ENCODE measurements at places on chromosomes 6 and 20.
A peak's percentile ranks its signal among the peaks of the same experiment; 100 is the strongest.

DNA sequence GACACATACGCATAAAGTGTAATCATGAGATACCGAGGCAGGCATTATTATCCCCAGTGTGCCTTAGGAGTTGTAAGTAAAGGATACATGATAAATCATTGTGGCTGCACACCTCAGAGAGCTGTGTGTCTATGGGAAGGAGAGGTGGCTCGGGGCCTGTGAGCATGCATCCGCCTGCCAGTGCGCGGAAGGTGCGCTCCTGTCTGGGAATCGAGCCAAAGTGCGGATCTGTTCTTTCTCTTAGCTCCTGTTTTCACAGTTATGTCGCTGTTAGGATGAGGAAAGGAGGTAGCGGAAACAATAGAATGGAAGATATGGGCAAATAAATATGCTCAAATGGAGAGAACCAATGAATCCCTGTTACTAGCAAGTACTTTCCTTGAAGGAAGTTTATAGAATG lies 98.0 kb downstream of the ANKRD6 start:
- DNase-seq = no peak

DNA sequence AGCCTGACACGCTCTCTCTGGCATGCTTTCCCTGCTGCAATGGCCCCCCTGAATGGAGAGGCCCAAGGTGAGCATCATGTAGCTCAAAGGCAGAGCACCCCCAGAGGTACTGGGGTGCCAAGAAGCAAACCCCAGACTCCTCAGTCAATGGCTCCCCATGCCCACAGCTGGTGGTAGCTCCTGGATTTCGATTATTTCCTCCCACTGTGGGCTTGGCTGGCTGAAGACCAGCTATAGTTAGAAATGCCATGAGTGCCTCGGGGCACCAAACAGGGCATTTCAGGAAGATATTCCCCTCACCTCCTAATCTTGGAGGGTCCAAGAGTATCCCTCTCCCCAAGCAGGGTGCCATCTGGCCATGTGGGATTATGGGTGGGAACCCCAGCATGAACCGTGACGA lies 16.8 kb downstream of the MAP1LC3A start:
- no peak for DNase-seq

GRCh38 chr6:45044510-45045252 lies 283.4 kb upstream of the RUNX2 start:
- DNase-seq = no peak

DNA sequence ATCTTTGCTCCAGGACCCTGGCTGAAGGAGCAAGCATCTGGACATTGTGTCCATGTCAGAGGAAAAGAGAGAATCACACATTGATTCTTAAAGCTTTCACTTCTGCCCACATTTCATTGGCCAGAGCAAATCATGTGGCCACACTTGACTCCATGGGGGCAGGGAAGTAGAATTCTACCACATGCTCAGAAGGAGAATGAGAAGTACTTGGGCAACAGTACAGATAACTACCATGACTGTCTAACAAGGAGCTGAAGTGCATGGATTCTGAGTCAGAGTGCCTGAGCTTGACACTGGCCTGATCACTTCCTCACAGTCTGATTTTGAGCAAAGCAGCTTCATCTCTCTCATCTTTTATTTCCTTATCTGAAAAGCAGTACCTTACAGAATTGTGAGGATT lies 38.6 kb downstream of the GHRH start:
- DNase-seq = no peak

GRCh38 chr6:109512271-109512817 lies 29.3 kb upstream of the ZBTB24 start:
- DNase-seq = no peak

GRCh38 chr6:153160221-153160620 lies 29.1 kb upstream of the RGS17 start:
- no peak for DNase-seq

GRCh38 chr6:87393026-87393622 lies 14.6 kb upstream of the CFAP206 start:
- peak; percentile 17 for DNase-seq

DNA sequence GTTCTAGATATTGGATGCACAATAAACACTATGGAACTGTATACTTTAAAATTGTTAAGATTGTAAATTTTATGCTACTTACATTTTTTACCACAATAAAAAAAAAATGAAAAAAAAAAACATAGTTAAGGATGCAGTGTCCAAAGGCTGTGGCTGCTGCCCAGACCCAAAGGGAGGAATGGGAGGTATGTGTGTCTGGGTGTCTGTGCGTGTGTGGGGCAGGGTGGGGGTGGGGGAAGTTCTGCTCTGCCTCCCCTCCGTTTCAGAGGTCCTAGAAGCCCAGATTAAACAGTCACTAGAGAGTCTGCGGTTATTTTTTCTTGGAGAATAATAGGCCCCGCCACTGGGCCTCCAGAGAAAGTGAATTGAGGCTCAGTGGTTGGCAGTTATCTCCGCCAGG lies 136.4 kb upstream of the ARMC2 start:
- DNase-seq = no peak

- no peak for DNase-seq
Measured at GRCh38 chr6:47567586-47567985, 90.0 kb downstream of the CD2AP start.

DNA sequence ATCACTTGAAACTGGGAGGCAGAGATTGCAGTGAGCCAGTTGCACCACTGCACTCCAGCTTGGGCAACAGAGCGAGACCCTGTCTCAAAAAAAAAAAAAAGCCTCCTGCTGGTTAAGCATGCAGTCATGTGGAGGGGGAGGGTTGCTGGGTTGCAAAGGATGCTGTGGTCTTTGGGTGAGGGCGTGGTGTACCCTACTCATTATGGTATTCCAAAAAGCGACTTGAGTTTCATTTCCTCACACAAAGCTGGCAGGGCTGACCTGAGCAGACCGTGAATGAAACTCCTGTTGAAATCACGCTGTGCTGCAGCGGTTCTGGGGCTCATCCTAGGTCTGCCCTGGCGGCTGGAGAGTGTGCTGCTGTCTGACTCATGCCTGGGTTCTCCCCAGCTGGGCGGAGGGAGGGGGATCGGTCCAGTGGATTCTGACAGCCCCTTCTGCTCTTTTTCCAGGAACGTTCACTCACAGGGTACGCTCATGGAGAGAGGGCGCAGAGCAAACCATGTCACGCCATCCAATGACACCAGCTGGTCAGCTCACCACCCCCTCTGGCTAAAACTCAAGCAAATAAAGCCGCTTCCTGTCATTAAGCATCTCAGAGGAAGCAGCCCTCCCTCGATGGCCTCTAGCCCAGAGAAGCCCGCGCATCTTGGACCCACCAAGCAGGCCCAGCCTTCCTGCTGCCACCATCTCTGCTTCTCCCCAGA lies 166.2 kb downstream of the SCML4 start:
- DNase-seq = peak; percentile 18

- DNase-seq = no peak
Measured at GRCh38 chr6:84052204-84052882, 18.8 kb downstream of the MRAP2 start.

- DNase-seq = no peak
Measured at GRCh38 chr6:67898875-67899274, 736.2 kb upstream of the ADGRB3 start.

- DNase-seq = no peak
Measured at GRCh38 chr20:62048346-62048761, 17.3 kb downstream of the TAF4 start.

DNA sequence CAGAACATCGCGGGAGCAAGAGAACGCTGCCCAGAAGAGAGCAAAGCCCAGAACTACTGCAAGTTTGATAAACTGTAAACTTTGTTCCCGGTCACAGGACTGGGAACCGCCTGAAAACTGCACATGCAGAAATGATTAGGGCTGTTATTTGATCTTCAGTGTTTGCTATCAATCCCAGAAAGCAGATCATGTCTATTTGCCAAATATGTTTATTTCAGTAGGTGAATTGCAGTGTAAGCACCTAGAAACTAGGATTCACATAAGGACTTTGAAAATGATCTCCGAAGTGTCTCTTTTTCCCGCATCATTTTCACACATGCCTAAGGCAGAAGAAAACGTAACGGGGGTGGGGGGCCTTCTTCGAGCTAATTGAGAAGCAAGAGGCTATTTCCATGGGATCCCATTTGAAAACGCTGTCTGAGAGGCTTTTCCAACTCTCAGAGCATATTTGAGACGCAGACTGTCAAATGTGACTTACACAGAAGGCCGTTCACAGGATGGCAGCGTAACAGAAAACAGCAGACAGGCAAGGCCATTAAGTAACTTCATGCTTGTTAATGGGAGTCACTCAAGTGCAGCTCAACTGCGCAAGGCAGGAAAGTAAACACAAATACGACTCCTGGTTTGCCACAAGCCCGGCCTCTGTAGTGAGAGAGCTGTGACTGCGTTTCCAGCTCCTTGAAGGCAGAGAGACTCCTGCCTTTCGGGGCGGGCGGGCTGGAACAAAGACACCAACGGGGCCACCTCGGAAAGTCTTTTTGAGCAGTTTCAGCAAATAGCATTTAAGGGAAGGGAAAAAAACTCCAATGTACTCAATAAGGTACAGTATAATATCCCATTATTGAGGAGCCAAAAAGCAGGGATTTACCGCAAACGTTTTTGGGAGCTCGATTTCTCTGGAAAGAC lies 144.7 kb upstream of the ZNF217 start:
- DNase-seq = no peak

DNA sequence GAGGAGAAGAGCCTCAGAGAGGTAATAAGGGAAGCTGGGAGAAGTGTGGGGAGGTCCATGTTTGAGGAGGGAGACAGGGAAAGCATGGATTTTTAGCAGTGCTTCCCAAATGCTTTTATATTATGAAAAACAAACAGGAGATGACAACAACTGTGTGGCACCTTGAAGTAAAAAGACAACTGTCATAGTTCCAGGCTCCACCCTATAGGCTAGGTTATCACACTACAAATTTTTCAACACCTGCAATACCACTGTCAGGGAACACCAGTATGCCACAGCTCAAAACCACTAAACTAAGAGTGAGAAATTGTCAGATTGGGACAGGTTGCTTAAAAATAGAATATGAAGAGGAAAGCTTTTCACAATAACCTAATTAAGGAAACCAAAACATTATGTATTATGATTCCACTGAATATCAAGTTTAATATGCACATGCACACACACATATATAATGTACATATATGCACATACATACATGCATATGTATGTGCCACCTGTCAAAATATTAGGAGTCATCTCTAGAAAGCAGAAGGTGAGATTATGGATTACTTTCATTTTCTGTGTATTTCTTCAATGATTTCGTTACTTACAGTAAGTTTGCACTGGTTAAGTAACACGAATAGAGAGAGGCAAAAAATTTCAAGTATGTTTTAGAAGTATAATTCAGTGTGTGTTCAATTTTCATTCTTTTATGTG lies 261.2 kb downstream of the PTPRK start:
- DNase-seq = no peak

DNA sequence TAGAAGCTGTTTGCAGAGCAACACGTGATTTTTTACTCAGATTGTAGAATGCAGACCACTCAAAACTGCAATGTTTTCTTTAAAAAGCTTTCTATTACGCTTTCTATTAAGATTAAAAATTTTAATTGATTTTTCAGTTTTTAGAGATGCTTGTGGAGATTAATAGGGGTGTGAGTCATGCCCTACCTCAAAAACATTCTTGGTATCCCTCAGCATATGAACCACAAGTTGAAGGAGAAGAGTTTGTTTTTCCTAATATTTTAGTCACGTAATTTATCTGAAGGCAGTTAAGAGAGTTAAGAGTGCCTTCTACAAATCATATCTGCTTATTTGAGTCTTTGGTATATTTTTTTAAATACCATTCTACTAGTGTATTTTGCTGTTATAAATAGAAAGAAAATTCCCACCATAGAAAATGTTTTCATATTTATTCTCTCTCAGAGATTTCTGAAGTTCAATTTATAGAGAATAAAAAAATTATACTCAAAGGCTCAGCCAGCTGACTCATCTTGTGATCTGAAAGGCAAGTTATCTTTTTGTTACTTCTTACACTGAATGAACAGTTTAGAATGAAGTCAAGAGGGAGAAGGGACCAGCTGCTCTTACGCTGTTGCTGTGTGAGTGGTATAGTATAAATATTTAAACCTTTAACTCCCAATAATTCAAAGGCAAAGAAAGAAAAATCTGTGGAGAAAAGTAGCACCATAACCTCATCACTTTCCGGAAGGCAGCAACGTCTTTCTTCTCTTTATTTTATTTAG lies 7.6 kb downstream of the RIPOR2 start:
- DNase-seq = no peak

DNA sequence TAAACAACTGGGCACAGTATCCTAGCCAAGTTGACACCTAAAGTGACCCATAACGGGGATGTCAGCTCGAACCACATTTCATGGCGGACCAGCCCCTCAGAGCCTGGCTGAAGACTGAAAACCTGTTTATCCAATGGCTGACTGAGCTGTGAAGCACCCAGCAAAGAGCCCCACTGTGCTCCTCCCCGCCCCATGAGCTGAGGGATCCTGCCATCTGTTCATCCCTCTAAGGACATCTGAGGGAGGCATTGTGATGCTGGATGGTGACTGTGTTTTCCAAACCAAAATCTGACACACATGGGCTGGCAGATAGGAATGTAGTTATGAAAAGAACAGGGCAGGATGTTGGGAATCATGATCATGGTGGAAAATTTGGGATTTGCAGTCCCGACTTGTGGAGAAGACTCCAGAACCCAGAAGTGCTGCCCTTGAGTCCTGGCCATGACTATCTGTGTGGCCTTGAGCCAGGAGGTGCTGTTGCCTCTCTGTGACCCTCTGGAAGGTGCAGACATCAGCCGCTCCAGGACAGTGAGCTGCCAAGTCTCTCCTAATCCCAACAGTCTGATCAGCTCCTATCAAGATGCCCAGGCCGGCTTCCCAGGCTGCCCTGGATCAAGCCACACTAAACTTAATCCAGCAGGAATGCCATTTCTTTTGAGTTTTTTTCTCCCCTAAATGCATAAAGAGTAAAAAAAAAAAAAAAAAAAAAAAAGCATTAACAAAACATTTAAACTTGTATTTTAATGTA lies 5.7 kb downstream of the EDN3 start:
- DNase-seq = no peak

- DNase-seq = no peak
Measured at GRCh38 chr6:154179434-154179833, 140.4 kb downstream of the OPRM1 start.

DNA sequence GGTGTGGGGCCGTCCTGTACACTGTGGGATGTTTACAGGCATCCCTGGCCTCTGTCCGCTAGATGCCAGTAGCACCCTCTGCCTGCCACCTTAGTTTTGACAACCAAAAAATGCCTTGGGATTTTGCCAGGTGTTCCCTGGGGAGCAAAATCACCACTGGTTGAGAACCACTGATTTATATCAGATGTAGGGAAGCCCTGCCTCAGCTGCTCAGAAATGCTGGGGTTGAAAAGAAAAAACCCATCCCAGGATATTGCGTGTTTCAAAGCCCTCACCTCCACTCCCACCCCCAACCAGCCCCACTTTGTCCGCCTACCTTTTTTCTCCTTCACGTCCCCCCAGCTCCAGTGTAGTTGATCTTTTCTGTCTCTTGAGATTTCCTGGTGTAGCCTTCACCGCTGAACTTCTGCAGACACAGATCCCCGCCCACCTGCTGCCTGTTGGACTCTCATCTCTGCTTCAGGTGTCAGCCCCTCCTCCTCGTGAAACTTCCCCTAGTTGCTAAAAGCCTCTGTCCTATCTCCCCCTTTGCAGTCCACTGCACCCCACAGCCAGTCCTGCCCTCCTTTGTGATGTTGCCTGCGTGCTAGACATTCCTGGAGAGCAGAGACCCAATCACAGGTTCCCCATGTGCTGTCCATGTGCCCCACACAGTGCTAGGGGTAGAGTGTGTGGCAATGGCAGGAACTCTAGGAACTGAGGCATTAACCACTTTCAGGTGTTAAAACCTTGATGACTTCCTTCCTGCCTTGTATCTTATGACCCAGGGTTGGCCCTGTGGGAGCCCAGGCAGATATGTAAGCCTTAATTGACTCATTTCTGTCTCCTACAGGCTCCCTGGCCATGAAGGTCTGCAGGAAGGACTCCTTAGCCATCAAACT lies 98.9 kb downstream of the TBC1D7 start:
- no peak for DNase-seq

- DNase-seq = no peak
Measured at GRCh38 chr6:165146456-165146855, 162.9 kb downstream of the C6orf118 start.
